ENCODE measurements at places on chromosomes 12 and 14.

- no peak for DNase-seq
These were observed 146.1 kb downstream of the METTL25 start for GRCh38 chr12:82504409-82504808.

GRCh38 chr12:42865282-42865681 is 275.7 kb upstream of the PRICKLE1 start:
- DNase-seq = no peak

GRCh38 chr14:104598910-104599273 is 5.7 kb downstream of the TMEM179 start:
- no peak for DNase-seq

DNA sequence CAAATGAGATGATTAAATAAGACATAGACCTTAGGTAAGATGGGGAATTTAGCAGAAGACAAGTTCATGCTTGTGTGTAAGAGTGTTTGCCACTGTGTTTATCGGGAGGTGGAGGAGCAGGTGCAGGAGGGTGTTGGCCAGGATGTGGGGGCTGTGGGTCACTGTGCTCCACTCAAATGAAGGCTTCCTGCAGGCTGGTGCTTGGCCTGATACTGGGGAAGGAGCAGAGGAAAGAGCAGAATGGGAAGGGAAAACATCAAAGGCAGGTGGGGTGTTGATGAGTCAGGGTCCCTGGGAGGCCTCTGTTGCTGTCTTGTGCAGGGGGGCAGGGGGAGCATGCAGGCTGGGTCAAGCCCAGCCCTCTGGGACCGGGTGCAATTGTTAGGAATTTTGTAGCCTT is 126.5 kb downstream of the TSPAN9 start:
- no peak for DNase-seq

GRCh38 chr12:83985084-83985483 is 927.5 kb downstream of the SLC6A15 start:
- no peak for DNase-seq

GRCh38 chr12:15502211-15502610 is 179.9 kb downstream of the PTPRO start:
- DNase-seq = no peak

DNA sequence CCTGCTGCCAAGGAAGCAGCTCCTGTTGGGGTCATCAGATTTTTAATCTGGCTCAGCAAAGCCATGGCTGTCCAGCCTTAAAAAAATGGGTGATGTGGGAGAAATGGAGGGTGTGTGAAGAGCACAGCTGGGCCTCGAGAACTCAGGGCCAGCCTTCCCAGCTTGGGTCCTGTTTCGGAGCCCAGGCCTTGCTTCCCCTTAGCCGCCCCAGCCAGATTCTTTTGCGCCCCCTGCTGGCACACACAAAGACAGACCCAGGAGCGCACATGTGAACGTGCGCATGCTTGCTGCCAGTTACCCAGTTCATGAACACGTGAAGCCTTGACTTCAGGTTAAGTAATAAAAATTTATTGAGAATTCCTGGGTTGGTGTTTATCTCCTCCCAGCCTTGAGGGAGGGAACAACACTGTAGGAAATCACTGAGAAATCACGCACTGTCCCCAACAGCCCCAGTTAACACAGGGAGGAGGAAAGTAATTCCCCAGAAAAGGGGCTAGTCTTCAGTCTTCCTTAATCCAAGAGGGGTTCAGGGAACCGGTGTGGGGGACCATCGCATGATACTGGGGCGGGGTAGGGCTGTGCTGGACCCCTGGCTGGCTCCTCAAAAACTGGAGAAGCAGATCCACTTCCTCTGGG is 5.3 kb downstream of the PHB2 start:
- peak; percentile 70 for DNase-seq

GRCh38 chr12:41167701-41168100 is 20.4 kb upstream of the PDZRN4 start:
- no peak for DNase-seq

GRCh38 chr12:66240096-66240820 is 51.2 kb downstream of the IRAK3 start:
- no peak for DNase-seq

- no peak for DNase-seq
These were observed 46.1 kb downstream of the DIO2 start for GRCh38 chr14:80164991-80165721.

DNA sequence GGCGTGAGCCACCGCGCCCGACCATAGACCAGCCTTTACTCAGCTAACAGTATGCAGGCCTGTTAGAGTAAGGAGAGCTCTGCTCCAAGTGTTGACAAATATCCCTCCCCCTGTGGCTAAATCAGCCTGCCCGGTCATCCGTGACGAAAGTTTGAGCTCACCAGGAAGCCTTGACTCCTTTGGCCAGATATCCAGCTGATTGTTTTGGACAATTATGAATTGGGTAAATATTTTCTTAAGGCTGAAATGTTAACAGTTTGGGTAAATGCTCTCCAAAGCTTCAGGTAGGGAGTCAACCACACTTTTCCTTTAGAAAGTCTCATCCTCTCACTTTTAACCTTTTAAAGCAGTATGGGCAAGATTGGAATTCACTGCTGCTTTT is 157.9 kb downstream of the PAWR start:
- DNase-seq = no peak

GRCh38 chr12:1199700-1200099 is 208.7 kb downstream of the ERC1 start:
- DNase-seq = no peak

DNA sequence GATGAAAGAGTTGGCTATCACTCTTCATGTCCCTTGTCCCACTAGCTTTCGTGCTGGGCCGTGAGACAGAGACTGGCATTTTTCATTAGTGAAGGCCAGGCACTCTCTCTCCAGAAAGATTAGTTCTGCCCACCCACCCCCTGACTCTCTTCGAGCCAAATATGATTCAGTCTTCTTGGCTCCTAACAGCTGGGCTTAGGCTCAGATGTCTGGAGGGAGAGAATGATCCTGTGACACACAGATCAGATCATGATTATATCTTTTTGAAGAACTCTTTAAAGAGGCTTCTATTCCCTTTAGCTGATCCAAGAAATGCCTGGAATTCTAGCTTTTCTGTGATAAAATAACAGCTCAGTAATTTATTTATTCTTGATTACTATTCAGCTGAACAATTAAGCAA is 5.2 kb upstream of the GNG2 start:
- peak; percentile 14 for DNase-seq

DNA sequence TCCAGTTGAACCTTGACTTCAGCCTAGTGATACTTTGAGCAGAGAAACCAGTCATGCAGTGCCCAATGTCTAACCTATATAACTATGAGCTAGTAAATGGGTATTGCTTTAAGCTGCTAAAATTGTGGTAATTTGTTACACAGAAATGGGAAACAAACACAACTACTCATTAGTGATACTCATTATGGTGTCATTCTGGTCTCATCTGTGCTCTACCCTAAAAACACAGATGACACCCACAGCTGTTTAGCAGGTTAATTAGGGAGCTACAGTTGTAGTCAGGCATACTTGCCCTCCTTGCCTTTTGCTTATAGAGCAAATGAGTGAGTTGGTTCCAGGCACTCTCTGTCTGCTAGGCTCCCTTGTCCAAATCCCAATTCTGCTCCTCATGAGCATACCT is 50.0 kb upstream of the ATF7IP start:
- no peak for DNase-seq

DNA sequence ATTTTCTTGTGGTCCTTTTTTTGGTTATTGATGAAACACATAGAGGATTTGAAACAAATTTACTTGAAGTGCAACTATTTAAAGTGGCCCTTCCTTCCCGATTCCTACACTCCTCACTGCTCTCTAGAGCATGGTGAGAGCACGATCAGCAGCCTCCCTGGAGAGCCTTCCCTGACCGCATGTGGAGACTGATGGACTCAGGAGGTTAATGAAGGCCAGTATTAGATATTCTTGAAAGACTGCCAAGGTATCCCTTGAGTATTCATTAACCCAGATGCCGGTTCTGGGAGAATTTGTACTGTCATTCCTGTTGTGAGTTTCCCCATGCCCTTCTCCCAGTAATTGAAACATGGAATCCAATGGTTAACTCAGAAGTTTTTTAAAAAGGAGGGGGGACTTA is 102.8 kb upstream of the FGD4 start:
- no peak for DNase-seq

- no peak for DNase-seq
These were observed 39.6 kb upstream of the TMEM179 start for GRCh38 chr14:104644091-104644635.

GRCh38 chr14:65043893-65044595 is 57.3 kb downstream of the FNTB start:
- no peak for DNase-seq

DNA sequence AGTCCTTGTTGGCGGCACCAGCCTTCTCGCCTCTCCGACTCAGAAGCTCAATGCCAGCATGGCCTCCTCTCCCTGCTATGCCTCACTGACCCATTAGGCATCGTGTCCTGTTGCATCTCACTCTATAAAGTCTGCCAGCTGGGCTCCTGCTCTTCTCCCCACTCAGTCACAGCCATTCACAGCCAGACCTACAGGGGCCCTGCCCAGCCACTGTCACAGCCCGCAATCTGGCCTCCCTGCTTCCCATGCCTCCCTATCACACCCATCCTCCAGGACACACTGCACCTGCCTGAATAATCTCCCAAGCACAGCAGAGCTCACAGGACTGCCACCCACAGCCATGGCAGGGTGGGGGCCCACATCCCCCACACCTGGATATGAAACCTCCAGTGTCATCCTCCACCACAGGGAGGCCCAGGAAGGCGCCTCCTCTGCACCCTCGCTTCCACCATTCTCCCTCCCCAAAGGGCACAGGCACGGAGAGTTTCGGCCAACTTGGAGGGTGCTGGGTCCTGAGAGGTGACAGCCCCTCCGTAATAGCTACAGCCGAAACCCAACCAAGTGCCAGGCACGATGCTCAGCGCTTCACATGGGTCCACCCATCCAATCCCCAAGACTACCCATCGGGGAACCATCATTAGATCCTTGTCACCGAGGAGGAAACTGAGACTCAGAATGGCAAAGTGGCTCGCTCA is 370.3 kb downstream of the BCL11B start:
- DNase-seq = no peak

- DNase-seq = no peak
These were observed 13.9 kb upstream of the HOXC13 start for GRCh38 chr12:53924521-53925405.

GRCh38 chr12:108078428-108078827 is 50.7 kb upstream of the WSCD2 start:
- DNase-seq = no peak

DNA sequence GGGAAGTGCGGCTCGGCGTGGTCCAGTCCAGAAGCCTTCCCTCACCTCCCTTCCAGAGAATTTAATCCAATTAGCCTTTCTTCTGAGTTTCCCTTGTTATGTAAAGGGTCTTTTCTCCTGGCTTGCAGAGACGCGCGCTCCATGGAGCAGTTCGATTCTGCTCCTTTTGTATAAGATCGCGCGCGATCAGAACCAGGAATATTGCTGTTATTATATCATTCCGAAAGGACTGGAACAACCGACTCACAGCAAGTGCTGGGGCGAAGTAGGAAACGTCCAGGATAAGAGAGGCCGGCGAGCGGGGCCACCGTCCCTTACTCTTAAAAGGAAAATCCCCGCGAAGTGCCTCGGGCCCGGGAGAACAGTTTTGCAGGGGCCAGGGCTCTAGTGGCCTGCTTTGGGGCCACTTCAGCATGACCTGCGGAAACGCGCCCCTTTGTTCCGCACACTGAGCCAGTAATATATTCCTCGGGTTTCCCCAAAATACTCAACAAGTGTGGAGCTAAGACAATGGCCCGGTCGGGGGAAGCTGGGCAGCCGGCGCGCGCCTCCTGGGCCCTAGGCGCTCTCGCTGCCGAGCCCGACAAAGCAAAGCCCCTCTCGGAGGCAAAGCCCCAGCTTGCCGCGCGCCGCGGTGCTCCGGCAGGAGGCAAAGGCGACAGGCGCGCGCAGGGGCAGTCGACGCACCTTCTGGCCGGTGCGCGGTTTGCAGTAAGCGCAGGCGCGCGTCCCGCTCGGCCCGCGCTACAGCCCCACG is 2.9 kb downstream of the RFX4 start:
- no peak for DNase-seq

GRCh38 chr12:3168223-3169221 is 91.3 kb downstream of the TSPAN9 start:
- DNase-seq = peak; percentile 85

DNA sequence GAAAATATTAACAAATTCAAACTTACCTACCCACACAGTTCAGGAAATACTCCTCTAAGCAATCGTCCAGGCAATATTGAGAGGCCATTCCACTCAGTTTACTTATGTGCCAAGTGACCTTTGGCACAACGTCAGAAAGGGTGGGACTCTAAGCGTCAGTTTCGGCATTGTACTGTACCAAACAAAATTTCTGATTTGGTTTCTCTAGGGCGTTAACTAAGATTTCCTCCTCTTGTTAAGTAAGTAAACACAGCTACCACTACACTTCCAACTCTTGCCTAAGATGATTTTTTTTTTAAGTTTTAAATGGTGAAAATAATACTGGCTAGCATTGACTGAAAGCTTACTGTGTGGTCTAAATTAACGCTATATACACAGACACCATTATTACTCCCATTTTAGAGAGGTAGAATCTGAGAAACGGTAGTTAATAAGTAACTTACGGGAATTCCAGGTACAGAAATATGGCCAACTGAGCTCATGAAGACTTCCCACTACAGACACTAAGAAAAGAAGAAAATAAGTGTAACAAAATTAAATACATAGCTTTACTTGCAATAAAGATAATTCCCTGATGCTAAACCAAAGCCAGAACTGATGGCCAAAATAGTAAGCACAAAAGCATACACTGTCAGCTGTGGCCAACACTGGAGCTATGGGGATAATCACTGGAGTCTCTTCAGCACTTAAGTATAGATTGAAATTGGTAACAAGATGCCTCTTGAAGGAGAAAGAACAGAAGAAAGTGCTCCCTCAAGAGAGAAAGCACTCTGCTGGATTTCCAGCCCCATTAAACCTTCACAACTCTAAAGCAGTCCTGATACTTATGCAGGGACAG is 76.1 kb downstream of the EPS8 start:
- no peak for DNase-seq

GRCh38 chr14:45651890-45652289 is 398.9 kb upstream of the MIS18BP1 start:
- DNase-seq = no peak

DNA sequence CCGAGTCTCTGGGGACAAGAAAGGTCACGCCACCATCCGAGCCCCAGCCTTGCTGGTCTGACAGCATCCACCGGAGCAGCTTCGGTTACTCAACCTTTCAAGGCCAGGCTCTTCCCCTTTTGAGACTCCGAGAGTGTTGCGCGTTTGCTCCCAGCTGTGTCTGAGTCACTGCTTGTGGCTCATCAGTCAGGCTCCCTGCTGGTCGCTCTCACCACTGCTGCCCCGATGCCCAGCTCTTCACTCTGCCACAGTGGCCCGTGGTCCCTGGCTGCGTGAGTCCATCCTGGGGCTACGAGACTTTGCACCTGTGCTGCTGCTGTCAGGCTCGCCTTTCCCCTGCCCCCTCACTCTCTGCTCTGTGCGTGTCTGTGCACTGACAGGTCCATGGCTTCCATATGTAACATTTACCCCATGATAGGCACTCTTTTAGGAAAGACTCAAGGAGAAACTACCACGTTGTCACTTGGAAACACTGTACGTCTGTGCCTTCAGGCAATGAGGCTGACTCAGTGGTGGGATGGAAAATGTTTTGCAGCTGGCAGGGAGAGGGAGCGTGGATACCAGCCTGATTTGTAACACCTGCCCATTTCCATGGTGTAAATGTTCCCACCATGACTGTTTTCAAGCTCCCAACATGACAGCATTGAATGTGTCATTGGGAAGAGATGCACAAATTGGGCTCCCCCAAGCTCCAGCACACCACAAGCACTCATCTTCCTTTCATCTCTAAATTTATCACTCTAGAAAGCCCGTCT is 350.7 kb downstream of the TMEM132D start:
- DNase-seq = no peak

All from amniotic stem cell (primary cell).